ENCODE measurements at places on chromosomes 16 and 17. TPM values are rescaled to one million over a fixed set of nuclear protein-coding genes. Genes with fewer than 3 reads are reported as not detected.

GRCh38 chr17:75267153-75267410 is 3.9 kb downstream of the MIF4GD start:
- DNase-seq, result no peak
- peaks cover 6% of the 10 kb centered on the region for H3K4me1 ChIP-seq
- H3K4me3 ChIP-seq, result no peak overlapping the region
- peaks cover 4% of the 10 kb centered on the region for H3K36me3 ChIP-seq
- H3K27ac ChIP-seq, result no peak overlapping the region
- H3K27me3 ChIP-seq, result no peaks in the 10 kb centered on the region

DNA sequence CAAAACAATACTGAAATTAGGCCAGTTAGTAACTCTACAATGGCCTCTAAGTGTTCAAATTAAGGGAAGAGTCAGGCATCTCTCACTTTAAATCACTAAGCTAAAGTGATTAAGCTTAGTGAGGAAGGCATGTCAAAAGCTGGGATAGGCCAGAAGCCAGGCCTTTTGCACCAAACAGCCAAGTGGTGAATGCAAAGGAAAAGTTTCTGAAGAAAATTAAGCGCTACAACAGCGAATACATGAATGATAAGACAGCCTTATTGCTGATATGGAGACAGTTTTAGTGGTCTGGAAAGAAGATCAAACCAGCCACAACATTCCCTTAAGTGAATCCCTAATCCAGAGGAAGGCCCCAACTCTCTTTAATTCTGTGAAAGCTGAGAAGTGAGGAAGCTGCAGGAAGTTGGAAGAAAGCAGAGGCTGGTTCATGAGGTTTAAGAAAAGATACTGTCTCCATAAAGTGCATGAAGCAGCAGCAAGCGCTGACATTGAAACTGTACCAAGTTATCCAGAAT is 12.1 kb downstream of the RFWD3 start:
- H3K27me3 ChIP-seq, result no peaks in the 10 kb centered on the region
- no peak overlapping the region for H3K4me3 ChIP-seq
- DNase-seq, result no peak
- no peaks in the 10 kb centered on the region for H3K4me1 ChIP-seq

GRCh38 chr17:13338421-13338820 is 263.3 kb downstream of the HS3ST3A1 start:
- H3K4me1 ChIP-seq, result no peaks in the 10 kb centered on the region
- no peak overlapping the region for H3K4me3 ChIP-seq
- DNase-seq, result no peak
- no peaks in the 10 kb centered on the region for H3K27me3 ChIP-seq

- H3K27ac ChIP-seq, result no peak overlapping the region
- DNase-seq, result no peak
- no peaks in the 10 kb centered on the region for H3K4me1 ChIP-seq
- H3K36me3 ChIP-seq, result no peaks in the 10 kb centered on the region
- H3K27me3 ChIP-seq, result peaks cover 4% of the 10 kb centered on the region
These were observed 613.7 kb downstream of the TMEM114 start for GRCh38 chr16:7976563-7976962.

DNA sequence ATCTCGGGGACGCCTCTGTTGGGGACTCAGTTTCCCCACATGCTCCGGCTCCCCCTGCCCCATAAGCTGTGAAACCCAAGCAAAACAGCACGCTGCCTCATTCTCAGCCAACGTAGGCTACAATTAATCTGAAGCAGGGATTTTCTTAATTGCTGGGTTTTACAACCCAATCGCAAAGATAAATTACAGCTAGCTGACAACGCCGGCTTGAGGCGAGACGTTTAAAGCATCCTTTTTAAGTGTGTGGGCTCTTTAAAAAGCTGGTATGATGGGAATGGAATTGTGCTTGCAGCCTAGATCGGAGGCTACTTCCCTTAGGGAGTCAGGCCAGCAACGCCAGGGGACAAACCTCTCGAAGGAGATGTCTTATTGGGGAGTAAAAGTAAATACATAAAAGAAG is 185.3 kb downstream of the ZNF423 start:
- DNase-seq, result no peak
- no peak overlapping the region for H3K4me3 ChIP-seq
- no peaks in the 10 kb centered on the region for H3K4me1 ChIP-seq
- H3K27me3 ChIP-seq, result no peaks in the 10 kb centered on the region
- H3K27ac ChIP-seq, result no peak overlapping the region
- H3K36me3 ChIP-seq, result no peaks in the 10 kb centered on the region

GRCh38 chr17:2415081-2415480 is 14.2 kb upstream of the MNT start:
- peaks cover 25% of the 10 kb centered on the region for H3K4me1 ChIP-seq
- H3K36me3 ChIP-seq, result peaks cover 4% of the 10 kb centered on the region
- H3K4me3 ChIP-seq, result no peak overlapping the region
- H3K27ac ChIP-seq, result no peak overlapping the region
- no peak for DNase-seq

Gene NDUFAF8
- 26.3 TPM for total RNA-seq

DNA sequence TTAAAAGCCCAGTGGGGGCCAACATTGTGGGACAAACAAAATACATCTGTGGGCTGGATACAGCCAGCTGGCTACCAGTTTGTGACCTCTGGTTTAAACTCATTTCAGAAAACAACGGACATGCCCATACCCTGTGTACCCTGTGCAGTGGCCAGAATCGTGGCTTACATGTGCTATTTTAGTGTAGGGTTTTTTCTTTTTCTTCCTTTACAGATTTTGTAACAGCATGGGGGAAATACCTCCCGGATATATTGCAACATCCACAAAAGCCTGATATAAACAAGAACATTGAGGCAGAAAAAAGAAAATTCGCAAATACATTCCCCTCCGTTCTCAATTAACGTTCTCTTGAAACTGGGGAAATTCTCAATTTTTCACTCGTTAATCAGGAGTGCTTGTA is 7.3 kb downstream of the HS3ST4 start:
- no peak for DNase-seq
- no peaks in the 10 kb centered on the region for H3K27me3 ChIP-seq
- H3K36me3 ChIP-seq, result no peaks in the 10 kb centered on the region
- no peaks in the 10 kb centered on the region for H3K4me1 ChIP-seq
- H3K4me3 ChIP-seq, result no peak overlapping the region

- H3K27ac ChIP-seq, result no peak overlapping the region
- H3K4me1 ChIP-seq, result no peaks in the 10 kb centered on the region
- H3K27me3 ChIP-seq, result no peaks in the 10 kb centered on the region
- no peak for DNase-seq
These were observed 22.1 kb downstream of the NSMCE1 start for GRCh38 chr16:27246439-27246838.

- H3K4me1 ChIP-seq, result no peaks in the 10 kb centered on the region
- H3K27ac ChIP-seq, result no peak overlapping the region
- peak; percentile 52 for DNase-seq
- peaks cover 14% of the 10 kb centered on the region for H3K36me3 ChIP-seq
These were observed 6.7 kb downstream of the PITPNA start for GRCh38 chr17:1555651-1556471.

GRCh38 chr16:1159973-1160772 is 7.3 kb downstream of the CACNA1H start:
- peak; percentile 71 for DNase-seq
- H3K27me3 ChIP-seq, result no peaks in the 10 kb centered on the region

GRCh38 chr16:48971571-48972077 is 310.0 kb downstream of the CBLN1 start:
- no peak for DNase-seq
- no peaks in the 10 kb centered on the region for H3K4me1 ChIP-seq
- no peak overlapping the region for H3K4me3 ChIP-seq
- no peak overlapping the region for H3K27ac ChIP-seq
- H3K36me3 ChIP-seq, result no peaks in the 10 kb centered on the region

DNA sequence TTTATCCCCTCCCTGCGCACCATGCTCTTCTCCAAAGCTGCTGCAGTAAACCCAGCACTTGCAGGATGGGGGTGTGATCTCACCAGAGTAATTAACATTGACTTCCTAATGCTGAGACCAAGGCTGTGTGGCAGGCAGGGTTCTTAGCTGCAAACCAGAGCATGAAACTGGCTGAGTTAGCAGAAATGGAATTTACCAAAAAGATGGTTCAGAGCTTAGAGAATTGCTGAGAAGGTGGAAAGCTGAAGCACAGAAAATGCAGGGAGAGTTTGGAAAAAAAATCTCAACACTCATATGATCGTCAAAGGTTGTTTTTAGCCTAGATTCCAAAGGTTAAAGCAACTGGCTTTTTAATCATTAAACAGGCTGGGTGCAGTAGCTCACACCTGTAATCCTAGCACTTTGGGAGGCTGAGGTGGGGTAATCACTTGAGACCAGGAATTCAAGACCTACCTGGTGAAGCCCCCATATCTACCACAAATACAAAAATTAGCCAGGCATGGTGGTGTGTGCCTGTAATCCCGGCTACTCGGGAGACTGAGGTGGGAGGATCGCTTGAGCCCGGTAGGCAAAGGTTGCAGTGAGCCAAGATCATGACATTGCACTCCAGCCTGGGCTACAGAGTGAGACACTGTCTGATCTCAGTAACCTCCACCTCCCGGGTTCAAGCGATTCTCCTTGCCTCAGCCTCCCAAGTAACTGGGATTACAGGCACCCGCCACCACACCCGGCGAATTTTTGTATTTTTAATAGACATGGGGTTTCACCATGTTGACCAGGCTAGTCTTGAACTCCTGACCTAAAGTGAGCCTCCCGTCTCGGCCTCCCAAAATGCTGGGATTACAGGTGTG is 6.0 kb upstream of the TXNDC11 start:
- H3K4me3 ChIP-seq, result peak overlapping the region; percentile 8
- H3K27ac ChIP-seq, result peak overlapping the region; percentile 85
- H3K36me3 ChIP-seq, result peaks cover 13% of the 10 kb centered on the region
- H3K27me3 ChIP-seq, result no peaks in the 10 kb centered on the region
- DNase-seq, result no peak

DNA sequence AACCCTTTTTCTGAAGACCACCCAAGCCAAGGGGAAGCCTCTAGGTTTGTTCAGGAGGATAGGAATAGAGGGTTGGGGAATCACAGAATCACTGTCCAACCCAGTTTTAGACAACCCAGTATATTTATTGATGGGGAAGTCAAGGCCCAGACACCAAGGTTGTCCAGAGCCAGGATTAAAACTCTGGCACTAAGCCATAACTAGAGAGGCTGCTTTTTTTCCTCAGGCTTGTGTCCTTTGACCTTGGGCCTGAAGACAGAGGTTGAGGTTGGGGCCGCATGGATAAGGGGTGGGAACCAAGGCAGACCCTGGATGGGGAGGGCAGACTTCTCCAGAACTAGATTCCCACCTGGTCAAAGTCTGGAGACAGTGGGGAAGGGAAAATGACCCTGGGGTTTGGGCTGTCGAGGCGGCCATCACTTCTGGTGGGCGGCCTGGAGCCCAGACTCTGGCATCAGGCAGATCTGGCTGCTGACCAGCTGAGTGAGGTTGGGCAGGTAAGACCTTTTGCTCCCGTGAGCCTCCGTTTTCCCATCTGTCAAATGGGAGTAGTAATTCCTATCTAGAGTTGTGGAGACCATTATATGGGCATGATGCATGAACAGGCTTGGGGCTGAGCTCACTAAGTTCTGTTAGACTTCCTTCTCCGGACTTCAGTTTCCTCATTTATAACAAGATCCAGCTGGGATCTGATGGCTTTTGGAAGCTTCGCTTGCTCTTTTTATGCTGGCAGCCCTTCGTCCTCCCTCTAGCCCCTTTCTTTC is 17.9 kb downstream of the IGFBP4 start:
- H3K4me3 ChIP-seq, result no peak overlapping the region
- no peaks in the 10 kb centered on the region for H3K27me3 ChIP-seq
- no peak for DNase-seq
- H3K4me1 ChIP-seq, result no peaks in the 10 kb centered on the region

GRCh38 chr16:30567991-30568638 is 3.4 kb downstream of the ZNF688 start:
- no peak overlapping the region for H3K4me3 ChIP-seq
- peaks cover 12% of the 10 kb centered on the region for H3K4me1 ChIP-seq
- no peak overlapping the region for H3K27ac ChIP-seq
- DNase-seq, result no peak
- H3K36me3 ChIP-seq, result no peaks in the 10 kb centered on the region

Gene TUBB3
- total RNA-seq, result 0.37 TPM

Gene KCNJ2
- total RNA-seq, result 0.32 TPM

Gene CCL3
- total RNA-seq, result 3.5 TPM

Gene TBC1D3I
- 0.34 TPM for total RNA-seq

GRCh38 chr17:15654886-15655561 is 29.1 kb downstream of the TRIM16 start:
- H3K36me3 ChIP-seq, result no peaks in the 10 kb centered on the region
- no peaks in the 10 kb centered on the region for H3K27me3 ChIP-seq

GRCh38 chr16:80802138-80802537 is 2.3 kb downstream of the CDYL2 start:
- H3K27ac ChIP-seq, result no peak overlapping the region
- no peak for DNase-seq
- no peaks in the 10 kb centered on the region for H3K27me3 ChIP-seq
- H3K36me3 ChIP-seq, result no peaks in the 10 kb centered on the region
- H3K4me1 ChIP-seq, result no peaks in the 10 kb centered on the region

Gene TNFRSF13B
- 0.16 TPM for total RNA-seq

- H3K4me3 ChIP-seq, result no peak overlapping the region
- no peaks in the 10 kb centered on the region for H3K27me3 ChIP-seq
- peak; percentile 81 for DNase-seq
These were observed 3.5 kb upstream of the RPL13 start for GRCh38 chr16:89556750-89557689.

DNA sequence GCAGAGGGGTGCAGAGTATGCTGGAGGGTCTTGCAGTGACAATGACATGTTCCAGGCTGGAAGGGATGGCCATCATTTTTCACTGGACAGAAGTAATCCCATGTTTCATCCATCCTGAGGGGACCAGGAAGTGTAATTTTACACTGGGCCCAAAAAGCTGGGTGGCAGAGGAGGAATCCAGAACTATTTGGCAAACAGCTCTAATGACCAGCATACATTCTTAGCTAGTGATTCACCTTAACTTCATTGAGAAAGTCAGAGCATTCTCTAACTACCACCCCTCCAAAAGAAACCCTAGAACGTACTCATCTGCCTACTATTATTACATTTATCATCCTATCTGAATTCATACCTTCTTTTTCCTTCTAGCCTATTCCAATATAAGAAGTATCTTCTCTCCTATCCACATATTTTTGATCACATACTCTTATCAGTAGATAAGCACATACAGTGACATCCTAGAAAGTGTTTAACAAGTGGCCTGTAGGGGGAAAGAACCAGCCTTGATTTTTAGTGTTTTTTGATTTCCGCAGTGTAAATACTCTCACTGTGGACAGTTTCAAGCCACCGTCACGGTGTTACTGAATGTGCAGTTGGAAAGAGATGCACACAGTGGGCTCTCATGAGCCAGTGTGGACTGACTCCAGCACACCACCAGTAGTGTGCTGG is 118.1 kb downstream of the FTO start:
- no peak overlapping the region for H3K4me3 ChIP-seq
- no peak for DNase-seq
- H3K4me1 ChIP-seq, result peaks cover 12% of the 10 kb centered on the region
- H3K27me3 ChIP-seq, result no peaks in the 10 kb centered on the region

Gene NT5M
- 0.97 TPM for total RNA-seq

- no peaks in the 10 kb centered on the region for H3K36me3 ChIP-seq
- no peaks in the 10 kb centered on the region for H3K27me3 ChIP-seq
- no peaks in the 10 kb centered on the region for H3K4me1 ChIP-seq
- no peak for DNase-seq
- no peak overlapping the region for H3K27ac ChIP-seq
These were observed 96.7 kb upstream of the FAM20A start for GRCh38 chr17:68697850-68698361.

Gene RILP
- total RNA-seq, result 8.0 TPM

Gene CSH2
- not detected for total RNA-seq

Data from pancreas (tissue), 10 donors.